ENCODE measurements at places on chromosomes 5 and 9.

DNA sequence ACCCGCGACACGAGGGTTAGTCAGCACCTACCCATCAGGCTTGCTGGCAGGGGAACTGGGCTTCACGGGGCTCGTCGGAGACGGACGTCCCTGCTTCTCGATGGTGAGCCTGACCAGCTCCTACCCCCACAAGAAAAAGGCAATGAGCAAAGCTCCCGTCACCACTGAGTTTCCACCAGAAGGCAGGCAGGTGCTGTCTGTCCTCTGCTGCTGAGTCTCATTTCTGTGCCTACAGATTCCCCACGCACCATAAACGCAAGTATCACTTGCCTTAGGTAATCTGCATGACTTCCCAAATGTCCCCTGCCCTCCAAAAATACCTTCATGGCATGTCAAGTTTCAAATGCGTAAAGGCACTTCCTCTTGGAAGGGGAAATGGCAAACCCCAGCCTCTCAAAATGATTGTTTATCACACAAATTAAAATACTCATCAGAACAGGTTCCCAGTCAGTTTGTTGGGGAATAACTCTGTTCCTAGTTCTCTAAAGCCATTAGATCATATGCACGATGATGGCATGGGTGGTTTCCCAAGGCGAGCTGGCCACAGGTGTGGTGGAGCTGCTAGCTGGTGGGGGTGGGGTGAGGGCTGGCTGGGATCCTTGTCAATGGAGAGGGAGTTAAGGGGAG is 85.0 kb downstream of the PRRT1B start:
- DNase-seq, result no peak

DNA sequence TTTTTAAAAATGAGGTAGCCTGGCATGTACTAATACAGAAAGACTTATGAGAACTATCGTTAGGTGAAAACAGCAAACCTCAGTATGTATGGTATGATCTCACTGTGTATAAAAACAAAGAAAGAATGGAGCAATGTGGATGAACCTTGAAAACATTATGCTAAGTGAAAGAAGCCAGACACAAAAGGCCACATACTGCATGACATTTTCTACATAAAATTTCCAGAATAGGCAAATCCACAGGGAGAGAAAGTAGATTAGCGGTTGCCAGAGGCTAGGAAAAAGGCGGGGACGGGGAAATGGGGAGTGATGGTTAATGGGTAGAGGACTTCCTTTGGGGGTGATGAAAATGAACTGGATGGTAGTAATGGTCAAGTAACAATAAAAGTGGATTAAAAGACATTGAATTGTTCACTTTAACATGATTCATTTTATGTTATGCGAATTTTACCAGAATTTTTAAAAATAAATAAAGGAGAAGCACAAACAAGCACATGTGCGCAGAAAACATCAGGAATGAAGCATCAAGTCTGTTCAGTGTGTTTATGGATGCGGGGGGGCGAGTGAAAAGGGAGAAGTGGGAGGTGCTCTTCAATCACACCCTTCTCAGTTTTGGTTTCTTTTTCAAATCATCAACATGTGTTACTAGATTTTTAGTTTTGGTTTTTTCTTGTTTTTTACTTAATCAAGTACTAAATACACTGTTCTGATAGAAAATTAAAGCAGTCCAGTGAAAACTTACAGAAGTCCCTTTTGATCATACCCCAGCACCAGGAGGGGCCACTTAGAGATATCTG is 16.3 kb downstream of the ROR2 start:
- no peak for DNase-seq

DNA sequence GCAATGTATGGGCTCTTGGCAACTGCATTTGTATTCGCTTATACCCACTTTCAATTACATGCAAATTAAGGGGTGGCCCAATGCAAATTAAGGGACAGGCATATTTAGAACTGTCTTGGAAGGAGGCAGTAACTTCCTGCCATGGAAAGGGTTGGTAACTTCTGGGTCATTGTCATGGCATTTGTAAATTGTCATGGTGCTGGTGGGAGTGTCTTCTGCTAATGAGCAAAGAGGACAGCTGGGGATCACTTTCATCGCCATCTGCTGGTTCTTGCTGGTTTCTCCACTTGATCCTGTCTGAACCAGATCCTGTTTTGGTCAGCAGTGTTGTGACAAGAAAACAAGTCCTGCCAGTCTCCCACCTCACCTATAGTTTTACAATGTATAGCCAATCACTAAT is 23.3 kb upstream of the UGT3A2 start:
- DNase-seq, result no peak

- no peak for DNase-seq
These were observed 12.2 kb upstream of the F2R start for GRCh38 chr5:76703707-76704106.

- DNase-seq, result no peak
These were observed 220.7 kb downstream of the CACNA1B start for GRCh38 chr9:138098116-138098907.

- no peak for DNase-seq
These were observed 6.6 kb downstream of the SLC9A3 start for GRCh38 chr5:517535-518100.

DNA sequence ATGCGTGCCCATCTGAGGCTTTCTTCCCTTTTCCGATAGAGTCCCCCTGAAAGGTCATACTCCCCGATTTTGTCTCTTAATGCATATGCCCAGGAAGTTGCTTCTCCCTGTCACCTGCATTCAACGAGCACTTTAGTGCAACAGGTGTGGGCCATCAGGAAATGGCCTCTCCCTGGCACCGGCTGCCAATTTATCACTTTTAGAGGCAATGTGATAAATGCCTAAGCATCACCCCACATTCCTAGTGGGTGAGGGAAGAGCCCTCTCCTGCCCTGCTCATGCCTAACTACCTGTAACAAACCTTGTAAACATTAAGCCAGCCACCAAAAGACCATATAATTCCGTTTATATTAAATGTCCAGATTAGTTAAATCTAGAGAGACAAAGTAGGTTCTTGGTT is 1.1 kb upstream of the SNAPC3 start:
- DNase-seq, result no peak

- no peak for DNase-seq
These were observed 19.2 kb downstream of the PRRC1 start for GRCh38 chr5:127536687-127537086.

DNA sequence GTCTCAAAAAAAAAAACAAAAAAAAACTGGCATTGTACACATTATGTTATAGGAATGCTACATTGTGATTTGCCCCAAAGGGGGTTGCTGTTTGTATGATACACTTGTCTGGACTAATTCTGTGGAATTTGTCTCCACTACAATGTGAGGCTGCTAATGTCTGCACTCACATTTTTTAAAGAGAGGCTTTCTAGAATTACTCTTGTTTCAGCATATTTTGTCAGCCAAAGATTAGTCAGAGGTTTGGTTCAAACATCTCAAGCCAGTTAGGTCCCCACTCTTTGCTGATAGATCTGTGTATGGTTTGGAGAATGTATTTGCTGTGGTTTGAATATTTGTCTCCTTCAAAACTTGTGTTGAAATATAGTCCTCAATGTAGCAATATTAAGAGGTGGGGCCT is 59.3 kb upstream of the ZNF169 start:
- DNase-seq, result no peak

- no peak for DNase-seq
These were observed 9.6 kb downstream of the ENG start for GRCh38 chr9:127844821-127845359.

- DNase-seq, result no peak
These were observed 461.7 kb downstream of the TLE1 start for GRCh38 chr9:81227507-81228245.

- DNase-seq, result no peak
These were observed 93.4 kb upstream of the IRX4 start for GRCh38 chr5:1975898-1976765.

DNA sequence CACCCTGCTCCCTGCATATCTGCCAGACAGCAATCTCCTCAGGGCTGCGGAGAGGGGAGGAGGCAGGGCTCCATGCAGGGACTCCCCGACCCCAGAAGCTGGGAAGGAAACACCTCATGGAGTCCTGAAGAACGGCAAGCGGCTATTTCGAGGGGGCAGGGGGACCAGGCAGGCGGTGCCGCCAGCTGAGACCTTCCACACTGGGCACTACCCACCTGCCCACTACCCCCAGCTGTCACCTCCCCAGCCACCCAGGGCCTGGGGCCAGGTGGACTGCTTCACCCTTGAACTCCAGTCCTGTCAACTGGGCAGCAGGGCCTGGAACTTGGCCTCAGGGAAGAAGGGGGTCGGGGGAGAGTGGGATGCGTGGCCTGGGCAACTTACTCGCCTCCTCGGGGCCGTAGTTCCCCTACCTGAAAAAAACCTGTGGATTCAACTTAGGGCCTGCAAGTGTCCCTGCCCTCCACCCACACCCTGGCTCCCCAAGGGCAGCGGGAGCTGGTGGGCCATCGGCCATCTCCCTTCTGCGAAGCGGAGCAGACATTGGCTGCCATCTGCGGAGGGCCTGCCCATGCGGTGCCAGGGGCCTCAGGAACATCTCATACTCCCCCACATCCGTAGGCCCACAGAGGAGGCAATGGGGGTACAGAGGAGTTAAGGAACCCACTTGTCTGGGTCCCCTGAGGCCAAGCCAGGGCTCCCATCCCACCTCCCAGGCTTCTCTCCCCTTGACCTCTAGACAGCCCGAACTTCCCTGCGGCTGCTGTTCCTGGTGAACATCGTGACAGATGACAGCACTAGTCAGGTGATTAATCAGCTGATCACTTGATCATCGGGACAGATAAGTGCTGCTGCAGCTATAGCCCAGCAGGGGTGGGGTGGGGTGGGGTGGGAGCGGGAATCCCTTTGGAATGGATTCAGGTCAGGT is 18.5 kb upstream of the RALGDS start:
- no peak for DNase-seq

DNA sequence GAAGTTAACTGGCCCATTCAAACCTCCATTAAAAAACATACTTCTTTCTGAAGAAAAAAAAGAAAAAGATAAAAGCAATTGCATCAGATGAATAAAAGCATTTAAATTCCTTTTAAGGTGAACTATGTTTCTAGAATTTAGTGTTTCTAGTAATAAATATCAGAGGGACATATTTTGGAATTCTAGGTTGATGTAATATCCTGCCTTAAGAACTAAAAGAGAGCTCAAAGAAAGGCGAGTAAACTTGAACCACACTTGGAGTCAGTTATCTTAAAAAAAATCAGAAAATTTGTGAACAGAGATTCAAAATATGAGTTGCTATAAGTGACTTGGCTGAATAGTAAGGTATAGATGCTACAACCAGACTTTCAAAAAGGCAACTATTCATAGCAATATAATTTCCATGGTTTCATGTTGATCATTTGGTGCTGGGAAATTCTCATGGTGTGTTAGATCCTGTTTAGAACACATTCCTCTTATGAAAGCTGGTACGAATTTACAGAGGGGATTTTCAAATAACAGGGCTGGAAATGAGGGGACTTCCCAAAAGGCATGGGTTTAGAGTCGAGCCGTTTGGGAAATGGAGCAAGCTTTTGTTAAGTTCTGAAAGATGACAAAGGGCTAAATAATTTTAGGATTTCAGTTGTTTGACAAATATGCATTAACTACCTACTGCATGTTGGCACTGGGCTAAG is 37.6 kb upstream of the RAI14 start:
- DNase-seq, result no peak

GRCh38 chr5:159992566-159992965 is 16.4 kb upstream of the TTC1 start:
- no peak for DNase-seq

- DNase-seq, result no peak
These were observed 174.2 kb downstream of the OXCT1 start for GRCh38 chr5:41695920-41696582.

GRCh38 chr9:127557998-127558546 is 54.0 kb upstream of the STXBP1 start:
- no peak for DNase-seq

DNA sequence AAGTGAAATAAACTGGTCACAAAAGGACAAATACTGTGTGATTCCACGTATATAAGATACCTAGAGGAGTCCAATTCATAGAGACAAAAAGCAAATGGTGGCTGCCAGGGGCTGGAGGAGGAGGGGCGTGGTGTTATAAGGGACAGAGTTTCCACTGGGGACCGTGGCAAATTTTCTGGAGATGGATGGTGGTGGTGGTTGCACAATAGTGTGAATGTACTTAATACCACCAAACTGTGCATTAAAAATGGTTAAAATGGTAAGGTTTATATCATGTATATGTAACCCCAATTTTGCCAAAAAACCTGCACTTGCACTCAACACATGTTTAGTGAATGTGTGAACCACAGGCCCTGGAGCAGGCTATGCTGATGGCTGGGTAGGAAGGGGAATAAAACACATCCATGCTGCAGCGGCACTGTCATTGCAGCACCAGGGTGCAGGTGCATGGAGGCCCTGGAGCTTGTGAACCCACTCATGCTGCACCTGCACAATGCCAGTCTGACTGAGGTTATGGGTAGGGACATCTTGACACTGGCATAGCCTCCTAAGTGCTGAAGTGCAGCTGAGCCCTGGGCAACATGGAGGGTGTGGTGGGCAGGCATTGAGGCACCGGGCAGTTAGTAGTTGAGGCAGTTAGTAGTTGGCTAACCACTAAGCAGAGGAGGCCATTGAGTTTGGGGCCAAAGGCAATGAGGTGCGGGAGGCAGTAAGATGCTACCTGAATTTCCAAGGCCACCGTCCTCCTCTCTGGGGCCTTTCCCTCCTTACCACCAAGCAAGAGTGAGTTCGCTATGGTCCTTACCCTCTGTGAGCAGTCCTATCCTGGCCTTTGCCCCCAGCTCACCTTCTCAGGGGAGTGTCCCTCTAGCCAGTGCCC is 3.5 kb upstream of the PHF2 start:
- DNase-seq, result no peak

DNA sequence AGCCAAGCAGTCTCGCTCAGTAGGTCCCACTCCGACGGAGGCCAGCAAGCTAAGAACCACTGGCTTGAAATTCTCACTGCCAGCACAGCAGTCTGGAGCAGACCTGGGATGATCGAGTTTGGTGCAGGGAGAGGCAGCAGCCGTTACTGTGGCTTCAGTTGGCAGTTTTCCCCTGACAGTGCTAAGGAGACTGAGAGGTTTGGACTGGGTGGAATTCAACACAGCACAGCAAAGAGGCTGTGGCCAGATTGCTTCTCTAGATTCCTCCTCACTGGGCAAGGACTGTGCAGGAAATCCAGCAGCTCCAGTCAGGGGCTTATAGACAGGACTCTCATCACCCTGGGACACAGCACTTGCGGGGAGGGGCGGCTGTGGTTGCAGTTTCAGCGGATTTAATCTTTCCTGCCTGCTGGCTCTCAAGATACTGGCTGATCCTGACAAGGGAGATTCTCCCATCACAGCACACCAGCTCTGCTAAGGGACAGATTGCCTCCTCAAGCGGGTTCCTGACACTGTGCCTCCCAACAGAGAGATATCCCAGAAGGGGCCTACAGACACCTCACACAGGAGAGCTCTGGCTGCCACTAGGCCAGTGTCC is 122.1 kb downstream of the YIPF5 start:
- DNase-seq, result no peak

DNA sequence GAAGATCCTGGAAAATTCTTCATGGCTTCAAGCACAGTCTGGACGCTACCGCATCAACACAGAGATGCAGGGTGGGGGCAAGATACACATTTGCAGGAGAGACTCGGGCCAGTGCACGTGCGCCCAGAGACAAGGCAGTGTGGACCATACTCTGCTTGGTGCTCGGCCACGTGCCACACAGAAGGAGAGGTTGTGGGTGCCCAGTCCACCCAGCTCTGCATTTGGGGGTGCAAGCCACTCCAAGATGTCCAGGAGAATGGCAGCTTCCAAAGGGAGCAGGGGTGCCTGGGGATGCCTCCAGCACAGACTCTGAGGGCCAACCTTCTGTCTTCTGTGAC is 4.3 kb downstream of the NKD2 start:
- DNase-seq, result no peak

Measured in stimulated activated CD4-positive, alpha-beta T cell treated with anti-CD3 and anti-CD28 coated beads, TNF-alpha, amount 100 ng/mL, for 1 hour (primary cell).